Activated CD4-positive, CD25-positive, alpha-beta regulatory T cell treated with anti-CD3 and anti-CD28 coated beads, Interleukin-2, amount 50 U/mL, for 72 hours (primary cell): ENCODE measurements at places on chromosomes 6 and 20.

- DNase-seq = no peak
These were observed 14.5 kb upstream of the TRAF3IP2 start for GRCh38 chr6:111620169-111620568.

GRCh38 chr20:44967207-44967807 lies 995 bp downstream of the STK4 start:
- no peak for DNase-seq

GRCh38 chr6:157268835-157269234 lies 54.5 kb downstream of the TMEM242 start:
- no peak for DNase-seq

DNA sequence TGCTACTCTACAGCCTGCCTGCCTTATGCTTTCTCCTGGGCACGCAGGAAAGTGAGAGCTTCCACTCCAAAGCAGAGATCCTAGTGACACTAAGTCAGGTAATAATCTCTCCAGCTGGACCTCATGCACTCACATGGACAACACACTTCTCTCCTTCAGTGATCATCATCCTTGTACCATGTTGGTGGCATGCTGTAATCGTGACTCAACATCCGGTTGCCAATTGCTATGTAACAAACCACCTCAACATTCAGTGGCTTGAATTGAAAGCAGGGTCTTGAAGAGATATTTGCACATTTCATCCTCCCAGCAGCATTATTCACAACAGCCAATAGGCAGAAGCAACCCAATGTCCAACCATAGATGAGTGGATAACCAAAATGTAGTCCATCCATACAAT lies 40.3 kb upstream of the PPP1R3G start:
- no peak for DNase-seq
